Hematopoietic multipotent progenitor cell treated with erythropoietin and hydrocortisone succinate and interleukin-3 and kit ligand, for 4 days (in vitro differentiated cells): ENCODE measurements at places on chromosomes 11 and 22.
A peak's percentile ranks its signal among the peaks of the same experiment; 100 is the strongest.

DNA sequence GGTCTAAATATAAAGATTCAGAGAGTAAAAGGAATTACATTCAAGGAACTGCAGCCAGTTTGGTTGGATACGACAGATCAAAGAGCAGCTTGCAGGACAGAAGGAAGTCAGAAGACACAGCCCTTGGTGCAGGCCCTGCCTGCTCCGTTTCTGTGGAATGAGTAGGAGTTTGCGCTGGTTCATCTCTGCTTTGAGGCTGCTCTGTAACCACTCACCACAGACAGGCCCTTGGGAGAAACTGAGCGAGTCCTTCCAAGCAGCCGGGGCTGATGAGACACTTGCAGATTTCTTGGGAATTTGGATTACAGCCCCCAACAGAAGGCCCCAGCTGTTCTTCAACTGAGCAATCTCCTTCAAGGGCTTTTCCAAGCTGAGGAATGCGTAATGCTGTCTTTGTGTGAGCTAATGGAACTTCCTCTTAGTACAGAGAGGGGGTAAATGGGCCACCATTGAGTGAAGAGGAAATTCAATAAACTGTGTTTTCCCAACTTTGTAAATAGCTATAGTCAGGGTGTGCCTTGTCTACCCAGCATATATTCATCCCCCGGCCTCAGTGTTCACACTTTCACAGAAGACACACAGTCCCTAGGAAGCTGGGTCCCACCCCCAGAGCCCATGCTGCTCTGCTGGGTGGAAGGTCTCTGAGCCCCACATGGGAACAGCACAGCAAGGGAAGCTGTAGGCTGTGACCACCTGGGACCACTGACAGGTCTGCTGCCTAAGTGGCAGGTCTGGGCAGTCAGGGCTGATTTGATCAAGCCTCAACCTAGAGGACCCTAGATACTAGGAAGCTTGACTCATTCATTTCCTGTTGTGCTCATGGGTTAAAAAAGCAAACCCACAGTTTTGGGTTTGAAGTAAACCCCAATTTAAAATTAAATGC lies 16.6 kb downstream of the IL10RA start:
- peak; percentile 67 for DNase-seq

- peak; percentile 71 for DNase-seq
These were observed 34.2 kb downstream of the DNHD1 start for GRCh38 chr11:6531267-6531752.

- no peak for DNase-seq
These were observed 234.0 kb downstream of the MIAT start for GRCh38 chr22:26891429-26891828.

- no peak for DNase-seq
These were observed 55.8 kb downstream of the CD6 start for GRCh38 chr11:61027141-61027840.

DNA sequence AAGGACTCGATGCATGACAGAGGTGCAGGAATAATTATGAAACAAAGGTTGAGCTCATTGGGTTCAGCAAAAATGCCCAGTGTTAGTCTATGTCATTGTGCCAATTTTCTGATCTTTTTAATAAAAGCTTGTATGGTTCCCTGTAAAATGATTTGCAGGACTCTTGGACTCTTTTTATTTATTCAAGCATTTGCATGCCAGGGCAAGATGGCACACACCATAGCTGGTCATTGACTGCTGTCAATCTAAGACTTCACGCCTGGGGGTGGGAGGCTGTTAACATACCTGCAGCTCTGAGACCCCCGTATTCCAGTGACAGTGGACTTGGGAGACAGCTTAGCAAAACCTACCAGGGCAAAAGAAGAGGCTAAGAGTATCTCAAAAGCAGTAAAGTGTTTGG lies 32.0 kb upstream of the ANO1 start:
- DNase-seq = no peak

GRCh38 chr11:116990061-116990473 lies 108.2 kb downstream of the SIK3 start:
- no peak for DNase-seq

- no peak for DNase-seq
These were observed 314.0 kb downstream of the LRRC4C start for GRCh38 chr11:41145420-41145819.

DNA sequence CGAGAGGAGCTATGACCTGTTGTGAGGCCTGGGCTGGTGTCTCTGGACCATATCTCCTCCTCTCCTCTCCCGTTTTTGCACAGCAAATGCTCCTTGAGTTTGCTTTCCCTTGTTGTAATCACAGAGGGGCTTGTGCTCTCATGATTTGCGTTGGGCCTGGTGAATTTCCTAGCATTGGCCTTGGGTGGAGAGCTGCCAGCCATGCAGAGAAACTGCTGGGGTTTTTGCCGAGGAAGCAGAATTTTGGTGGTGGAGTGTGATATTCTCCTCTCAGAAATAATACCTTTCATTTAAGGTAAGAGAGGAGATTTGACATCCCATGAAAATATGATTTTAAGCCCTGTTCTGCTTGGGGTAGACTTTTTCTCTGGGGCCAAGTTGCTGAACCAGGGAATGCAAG lies 175.7 kb upstream of the CADM1 start:
- DNase-seq = no peak

- no peak for DNase-seq
These were observed 10.1 kb upstream of the HTR3B start for GRCh38 chr11:113894421-113894996.

- no peak for DNase-seq
These were observed 183.5 kb upstream of the SORL1-AS1 start for GRCh38 chr11:121636081-121636799.

GRCh38 chr11:127412722-127413380 lies 412.3 kb upstream of the KIRREL3 start:
- DNase-seq = no peak

GRCh38 chr22:33110562-33111163 lies 52.5 kb upstream of the SYN3 start:
- no peak for DNase-seq

- no peak for DNase-seq
These were observed 99.0 kb upstream of the HSD17B12 start for GRCh38 chr11:43581370-43582023.
